Bone marrow (tissue), 2 donors: ENCODE measurements at places on chromosomes 6 and 20.

DNA sequence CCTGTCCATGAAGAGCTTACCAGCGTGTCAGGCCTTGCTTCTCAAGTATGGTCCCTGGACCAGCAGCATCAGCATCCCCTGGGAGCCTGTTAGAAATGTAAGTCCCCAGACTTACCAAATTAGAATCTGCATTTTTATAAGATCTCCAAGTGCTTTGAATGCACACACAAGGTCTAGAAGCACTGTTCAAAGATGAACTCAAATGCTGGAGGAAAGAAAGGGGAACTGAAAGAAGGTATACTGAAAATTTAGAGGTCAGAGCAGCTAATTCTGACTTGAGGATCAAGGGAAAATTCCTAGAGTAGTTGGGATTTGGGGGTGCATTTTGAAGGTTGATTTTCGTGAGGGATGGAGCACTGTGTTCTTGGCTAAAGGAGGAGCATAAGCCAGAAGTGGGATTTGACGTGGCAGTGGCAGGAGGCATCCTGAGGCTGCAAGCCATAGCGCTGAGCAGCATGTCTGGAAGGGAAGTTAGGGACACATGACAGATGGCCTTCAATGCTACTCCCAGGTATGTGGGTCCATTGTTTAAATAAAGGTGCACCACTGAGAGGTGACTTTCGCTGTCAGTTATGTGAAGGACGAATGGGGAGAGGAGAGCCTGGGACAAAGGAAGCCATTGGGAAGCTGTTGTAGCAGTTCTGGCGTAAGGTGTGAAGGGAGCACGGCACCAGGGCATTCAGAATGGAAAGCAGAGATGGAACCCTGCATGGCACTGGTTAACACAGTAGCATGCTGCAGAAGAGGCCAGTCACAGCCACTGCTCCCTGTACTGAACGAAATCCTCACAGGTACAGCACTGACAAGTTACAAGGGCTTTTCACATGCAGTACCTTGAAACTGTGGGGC is 36.2 kb downstream of the ARMC2 start:
- DNase-seq: no peak

- no peak for DNase-seq
These were observed 6.3 kb upstream of the FAM210B start for GRCh38 chr20:56352345-56353055.

GRCh38 chr20:46228670-46229069 is 79.6 kb downstream of the CDH22 start:
- no peak for DNase-seq

GRCh38 chr6:53845280-53846195 is 50.7 kb downstream of the LRRC1 start:
- DNase-seq: no peak

- DNase-seq: no peak
These were observed 211.1 kb downstream of the ANKRD60 start for GRCh38 chr20:58017231-58017969.

DNA sequence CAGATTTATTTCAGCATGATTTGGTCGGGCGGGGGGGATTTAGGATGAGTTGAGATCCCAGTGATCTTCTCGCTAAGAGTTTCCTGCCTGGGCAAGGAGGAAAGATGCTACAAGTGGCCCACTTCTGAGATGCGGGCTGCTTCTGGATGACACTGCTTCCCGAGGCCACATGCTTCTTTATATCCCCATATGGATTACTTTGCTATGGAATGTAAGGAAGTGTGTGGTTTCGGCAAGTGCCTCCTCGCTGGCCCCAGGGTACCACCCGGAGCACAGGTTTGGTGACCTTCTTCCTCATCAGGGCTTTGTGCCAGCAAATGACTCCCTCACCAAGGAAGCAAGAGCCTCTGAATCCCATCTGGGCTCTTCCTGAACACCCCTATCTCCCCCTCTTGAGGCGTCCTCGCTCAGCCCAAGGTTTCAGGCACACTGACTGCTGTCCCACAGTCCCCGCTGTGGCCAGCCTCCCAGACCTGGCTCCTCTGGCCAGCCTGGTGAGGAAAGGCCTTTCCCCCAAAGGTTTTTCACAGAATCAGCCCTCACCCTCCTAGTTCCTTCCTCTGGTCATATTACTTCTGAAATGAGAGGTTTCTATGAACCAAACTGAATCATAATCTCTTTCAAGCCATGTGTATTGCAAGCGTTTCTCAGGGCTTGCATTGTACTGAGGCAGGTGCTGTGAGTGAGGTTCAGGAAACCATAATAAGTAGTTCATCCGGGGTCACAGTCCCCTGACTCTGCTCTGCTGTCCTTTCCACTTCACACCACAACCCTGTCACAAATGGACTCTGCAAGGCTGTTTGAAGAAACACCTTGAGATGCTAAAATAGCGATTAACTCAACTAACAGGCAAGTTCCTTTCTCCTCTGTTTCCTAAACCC is 41.7 kb upstream of the IL17A start:
- no peak for DNase-seq

GRCh38 chr6:21375151-21376116 is 218.1 kb upstream of the SOX4 start:
- no peak for DNase-seq

DNA sequence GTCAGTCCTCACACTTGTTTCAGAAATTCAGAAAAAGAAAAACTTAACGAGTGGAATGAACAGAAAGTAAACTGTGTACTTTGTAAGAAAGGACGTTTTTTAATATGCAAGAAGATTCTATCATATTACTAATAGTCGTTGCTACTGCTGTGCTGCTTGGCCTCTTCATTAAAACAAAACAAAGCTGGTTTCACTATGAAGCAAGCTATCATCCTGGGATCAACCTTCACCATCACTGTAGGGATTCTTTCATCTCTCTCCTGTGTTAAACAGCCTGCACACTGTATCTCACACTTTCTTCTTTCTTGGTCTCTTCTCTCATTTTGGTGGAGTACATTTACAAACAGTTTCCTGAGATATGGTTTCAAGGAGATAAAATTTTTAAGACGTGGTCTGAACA is 284.2 kb downstream of the BTBD9 start:
- DNase-seq: no peak

DNA sequence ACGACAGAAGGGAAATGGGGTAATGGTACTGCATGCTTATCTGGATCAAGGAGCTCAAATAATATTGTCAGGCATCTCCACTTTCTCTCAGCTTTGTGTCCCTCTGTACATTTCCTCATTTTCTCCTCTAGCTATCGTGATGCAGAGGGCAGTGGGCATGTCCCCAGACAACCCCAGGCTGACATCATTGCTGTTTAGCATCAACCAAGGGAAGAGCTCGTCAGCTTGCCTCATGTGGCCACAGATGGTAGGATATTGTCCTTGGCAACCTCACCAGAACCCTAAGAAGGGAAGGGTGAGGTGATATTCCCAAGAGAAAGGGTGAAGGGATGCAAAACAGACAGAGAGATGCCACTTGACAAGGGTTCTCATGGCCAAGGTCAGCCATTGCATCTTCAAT is 58.3 kb downstream of the MAFB start:
- DNase-seq: no peak

DNA sequence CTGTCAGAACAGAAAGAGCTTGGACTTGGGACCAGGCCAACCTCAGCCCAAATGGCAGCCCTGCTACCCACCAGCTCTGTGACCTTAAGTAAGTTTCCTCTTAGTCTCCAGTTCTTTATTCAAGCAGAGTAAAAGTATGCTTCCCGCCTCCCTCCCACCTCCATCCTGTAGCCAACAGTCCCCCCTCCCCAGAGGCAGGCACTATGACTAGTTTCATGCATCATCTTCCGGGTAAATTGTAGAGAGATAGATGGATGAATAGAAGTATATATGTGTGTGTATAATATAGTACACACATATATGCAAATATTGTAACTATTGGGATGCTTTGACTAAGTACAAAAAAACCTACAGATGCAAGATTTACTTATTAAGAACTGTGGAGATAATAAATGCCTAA is 39.5 kb upstream of the B4GALT5 start:
- DNase-seq: no peak

DNA sequence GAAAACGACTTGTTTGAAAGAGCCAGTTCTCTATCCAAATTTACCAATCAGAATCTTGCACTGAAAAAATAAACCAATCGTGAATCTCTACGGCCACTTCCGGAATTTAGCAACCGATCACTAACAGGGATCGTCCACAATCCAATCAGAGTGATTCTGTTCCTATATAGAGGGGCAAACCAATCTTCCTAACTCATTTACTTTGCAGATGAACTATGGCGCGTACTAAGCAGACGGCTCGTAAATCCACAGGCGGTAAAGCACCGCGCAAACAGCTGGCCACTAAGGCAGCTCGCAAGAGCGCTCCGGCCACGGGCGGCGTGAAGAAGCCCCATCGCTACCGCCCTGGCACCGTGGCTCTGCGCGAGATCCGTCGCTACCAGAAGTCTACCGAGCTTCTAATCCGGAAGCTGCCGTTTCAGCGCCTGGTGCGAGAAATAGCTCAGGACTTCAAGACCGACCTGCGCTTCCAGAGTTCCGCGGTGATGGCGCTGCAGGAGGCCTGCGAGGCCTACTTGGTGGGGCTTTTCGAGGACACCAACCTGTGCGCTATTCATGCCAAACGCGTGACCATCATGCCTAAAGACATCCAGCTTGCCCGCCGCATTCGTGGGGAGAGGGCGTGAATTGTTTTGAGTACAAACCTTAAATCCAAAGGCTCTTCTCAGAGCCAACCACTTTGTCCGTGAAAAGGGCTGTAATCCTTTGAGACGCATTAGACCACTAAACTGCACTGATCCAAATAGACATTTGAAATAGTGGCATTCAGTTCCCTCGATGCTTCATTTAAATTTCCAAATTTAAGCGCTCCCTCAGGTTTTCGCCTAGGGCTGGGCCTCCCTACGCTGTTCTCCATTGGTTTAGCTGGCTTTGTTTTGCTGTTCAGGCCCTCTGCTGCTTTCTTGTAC is 138.0 kb downstream of the HFE start:
- no peak for DNase-seq

- DNase-seq: no peak
These were observed 247.7 kb upstream of the PMEPA1 start for GRCh38 chr20:57957411-57958049.

- DNase-seq: no peak
These were observed 757 bp downstream of the RAET1E start for GRCh38 chr6:149897015-149897697.

GRCh38 chr6:129175066-129175465 is 292.1 kb downstream of the LAMA2 start:
- DNase-seq: no peak

DNA sequence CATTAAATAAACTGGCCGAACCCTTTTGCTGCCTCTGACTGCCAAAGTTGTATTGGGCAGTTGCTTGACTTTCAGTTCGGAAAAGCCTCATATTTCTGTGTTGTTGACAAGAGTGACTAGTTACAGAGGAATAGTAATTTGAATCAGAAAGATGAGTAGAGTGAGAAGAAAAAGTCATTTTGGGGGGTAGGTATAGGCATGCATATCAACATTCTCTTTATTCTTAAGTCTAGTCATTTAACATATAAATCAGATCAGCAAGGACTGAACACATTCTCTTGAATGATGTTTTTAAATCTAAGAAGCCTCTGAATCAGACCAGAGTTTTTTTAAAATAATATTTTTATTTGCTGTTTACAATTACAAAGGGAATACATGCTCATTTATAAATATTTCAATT is 4.9 kb upstream of the LMBRD1 start:
- DNase-seq: no peak

- no peak for DNase-seq
These were observed 17.1 kb downstream of the SULF2 start for GRCh38 chr20:47768016-47768824.

- DNase-seq: no peak
These were observed 511 bp downstream of the VARS1 start for GRCh38 chr6:31794866-31795615.

DNA sequence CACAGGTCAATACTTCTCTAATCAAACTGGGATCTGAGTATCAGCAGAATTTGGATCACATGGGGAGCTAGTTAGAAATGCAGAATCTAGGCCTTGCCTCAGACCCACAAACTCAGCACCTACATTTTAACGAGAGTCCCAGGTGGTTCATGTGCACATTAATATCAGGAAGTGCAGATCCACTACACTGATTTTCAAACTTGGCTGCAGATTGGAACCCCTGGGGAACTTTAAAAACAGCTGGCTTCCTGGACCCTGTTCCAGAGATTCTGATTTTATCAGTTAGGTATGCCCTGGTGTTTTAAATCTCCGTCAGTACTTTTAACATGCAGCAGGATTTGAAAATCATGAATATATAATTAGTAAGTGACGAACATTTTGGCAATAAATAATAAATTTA is 1.9 kb upstream of the CST8 start:
- DNase-seq: no peak

DNA sequence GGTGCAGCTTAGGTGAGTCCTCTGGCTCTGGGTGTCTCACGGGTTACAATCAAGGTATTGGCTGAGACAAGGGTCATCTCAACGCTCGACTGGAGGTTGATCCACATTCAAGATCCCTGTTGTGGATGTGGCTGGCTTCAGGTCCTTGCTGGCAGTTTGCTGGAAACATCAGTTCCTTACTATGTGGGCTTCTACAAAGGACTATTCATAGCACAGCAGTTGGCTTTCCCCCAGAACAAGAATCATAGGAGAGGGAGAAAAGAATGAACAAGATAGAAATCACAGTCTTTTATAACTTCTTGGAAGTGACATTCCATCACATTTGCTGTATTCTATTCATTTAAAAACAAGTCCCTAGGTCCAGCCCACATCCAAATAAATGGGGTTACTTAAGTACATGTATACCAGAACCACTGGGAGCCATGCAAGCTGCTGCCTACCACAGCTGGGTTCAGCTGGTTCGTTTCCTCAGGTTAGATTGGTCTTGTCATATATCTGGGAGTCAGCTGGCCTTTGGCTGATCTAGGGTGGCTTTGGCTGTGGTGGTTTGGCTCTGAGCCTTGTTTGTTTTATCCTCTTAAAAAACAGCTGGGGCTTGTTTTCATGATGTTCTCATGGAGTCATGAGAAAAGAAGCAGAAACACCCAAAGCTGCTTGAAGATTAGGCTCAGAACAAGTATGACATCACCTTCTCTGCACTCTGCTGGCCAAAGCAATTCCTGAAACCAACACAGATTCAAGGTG is 433.2 kb upstream of the SPTLC3 start:
- no peak for DNase-seq

- DNase-seq: no peak
These were observed 589.7 kb downstream of the CBLN4 start for GRCh38 chr20:55415567-55416142.

- no peak for DNase-seq
These were observed 315.6 kb upstream of the QKI start for GRCh38 chr6:163098827-163099479.

DNA sequence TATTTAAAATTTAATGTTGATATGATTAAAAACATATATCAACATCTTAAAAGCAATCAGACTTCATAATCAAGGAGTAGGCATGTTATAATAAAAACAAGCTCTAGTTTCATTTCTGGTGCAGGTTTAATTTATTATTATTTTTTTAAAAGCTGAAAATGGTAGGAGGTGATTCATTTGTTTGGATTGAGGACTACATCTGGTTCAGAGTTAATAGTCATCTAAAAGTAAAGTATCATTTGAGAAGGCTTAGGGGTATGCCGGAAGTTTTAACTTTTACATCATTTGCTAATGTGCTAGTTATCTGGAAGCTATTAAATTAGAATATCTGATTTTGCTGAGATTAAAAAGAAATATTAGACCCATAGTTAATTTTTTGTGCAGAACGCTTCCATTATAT is 169.5 kb upstream of the LAMA2 start:
- DNase-seq: no peak
